ENCODE measurements at places on chromosomes 12 and 14.
A peak's percentile ranks its signal among the peaks of the same experiment; 100 is the strongest.

- DNase-seq, result no peak
Measured at GRCh38 chr14:69637503-69638031, 26.2 kb downstream of the SUSD6 start.

GRCh38 chr14:28061006-28061405 is 705.6 kb upstream of the FOXG1 start:
- no peak for DNase-seq

- no peak for DNase-seq
Measured at GRCh38 chr12:112686373-112686772, 105.2 kb upstream of the RPH3A start.

DNA sequence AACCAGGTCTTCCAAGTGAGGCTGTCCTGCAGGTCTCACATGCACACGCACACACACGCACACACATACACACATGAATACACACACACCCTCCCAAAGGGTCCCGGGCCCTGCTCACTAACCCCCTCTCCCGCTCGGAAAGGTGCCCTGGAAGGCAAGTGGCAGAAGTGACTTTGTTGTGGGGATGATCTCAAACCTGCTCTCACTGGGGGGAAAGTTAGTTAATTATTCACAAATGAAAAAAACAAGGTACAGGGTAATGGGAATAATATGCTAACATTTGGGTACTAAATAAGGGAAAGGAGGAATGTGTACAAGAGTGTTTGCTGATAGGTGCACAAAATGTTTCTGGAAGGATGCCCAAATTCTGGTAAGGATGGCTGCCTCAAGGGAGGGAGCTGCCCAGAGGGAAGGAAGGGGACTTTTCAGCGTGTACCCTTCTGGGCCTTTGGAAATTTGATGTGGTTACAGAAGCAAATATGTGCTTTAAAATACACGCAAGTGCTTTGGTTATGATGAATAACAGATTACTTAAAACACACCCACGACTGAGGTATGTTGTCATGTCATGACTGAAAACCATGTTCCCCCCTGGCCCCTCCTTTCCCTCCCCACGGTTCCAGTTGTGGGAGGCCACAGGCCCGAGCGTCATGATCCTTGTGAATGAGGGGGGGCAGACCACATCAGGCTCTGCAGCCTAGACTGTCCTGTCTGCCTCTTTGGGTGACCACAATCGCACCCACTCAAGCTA is 43.3 kb upstream of the PLEKHG6 start:
- DNase-seq, result no peak

DNA sequence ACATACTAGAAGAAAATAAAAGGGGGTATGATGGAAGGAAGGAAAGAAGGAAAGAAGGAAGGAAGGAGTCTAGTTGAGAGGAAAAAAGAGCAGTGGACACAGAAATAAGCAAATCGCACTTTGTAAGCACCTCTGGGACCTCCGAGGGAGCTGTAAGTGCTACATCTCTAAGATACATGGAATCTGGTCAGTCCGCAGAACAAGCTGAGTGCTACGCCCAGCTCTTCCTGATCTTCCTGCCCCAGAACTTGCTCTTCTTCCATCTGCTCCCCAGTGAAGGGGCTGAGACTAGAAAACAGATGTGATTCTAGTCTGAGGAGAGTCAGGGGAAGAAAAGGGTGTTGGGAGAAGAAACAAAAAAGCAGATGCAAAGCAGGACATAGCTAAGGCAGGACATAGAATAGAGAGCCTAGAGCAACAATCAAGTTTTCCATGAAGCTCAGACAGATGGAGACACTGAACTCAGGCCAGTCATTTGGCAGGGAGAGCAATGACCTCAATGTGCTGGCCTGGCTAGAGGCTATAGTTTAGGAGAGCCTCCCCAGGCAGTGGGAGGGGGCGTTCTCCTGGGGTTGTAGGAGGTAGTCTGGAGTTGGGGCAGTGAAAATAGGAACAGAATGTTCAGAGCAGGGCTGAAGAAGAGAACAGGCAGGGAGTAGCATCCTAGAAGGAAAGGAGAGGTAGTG is 1.7 kb upstream of the MFAP5 start:
- no peak for DNase-seq

- DNase-seq, result no peak
Measured at GRCh38 chr12:32423559-32423958, 24.2 kb downstream of the FGD4 start.

DNA sequence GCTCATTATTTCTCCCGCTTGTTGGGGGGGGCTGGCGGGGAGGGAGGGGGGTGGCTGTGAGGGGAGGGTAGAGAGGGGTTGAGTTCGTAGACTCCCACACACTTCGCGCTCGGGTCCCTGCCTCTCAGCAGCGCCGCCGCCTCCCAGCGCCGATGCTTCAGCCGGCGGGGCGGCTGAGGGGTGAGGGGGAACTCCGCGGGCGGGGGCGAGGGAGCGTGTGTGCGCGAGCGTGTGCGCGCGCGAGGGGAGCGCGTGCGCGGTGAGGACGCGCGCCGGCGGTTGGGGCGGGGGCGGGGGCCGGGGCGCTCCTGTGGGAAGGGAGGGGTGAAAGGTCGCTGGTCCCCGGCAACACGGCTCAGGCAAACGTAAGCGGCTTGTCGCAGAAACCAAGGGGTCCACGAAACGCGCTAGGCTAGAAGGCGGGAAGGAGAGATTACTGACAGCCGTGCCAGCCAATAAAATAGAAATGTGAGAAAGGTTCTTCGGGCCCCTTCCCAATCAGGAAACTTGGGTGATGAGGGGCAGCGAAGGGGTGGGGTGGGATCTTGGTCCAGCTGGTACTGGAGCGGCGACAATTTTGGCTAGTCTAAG is 343 bp upstream of the NOVA1 start:
- DNase-seq, result peak; percentile 75

DNA sequence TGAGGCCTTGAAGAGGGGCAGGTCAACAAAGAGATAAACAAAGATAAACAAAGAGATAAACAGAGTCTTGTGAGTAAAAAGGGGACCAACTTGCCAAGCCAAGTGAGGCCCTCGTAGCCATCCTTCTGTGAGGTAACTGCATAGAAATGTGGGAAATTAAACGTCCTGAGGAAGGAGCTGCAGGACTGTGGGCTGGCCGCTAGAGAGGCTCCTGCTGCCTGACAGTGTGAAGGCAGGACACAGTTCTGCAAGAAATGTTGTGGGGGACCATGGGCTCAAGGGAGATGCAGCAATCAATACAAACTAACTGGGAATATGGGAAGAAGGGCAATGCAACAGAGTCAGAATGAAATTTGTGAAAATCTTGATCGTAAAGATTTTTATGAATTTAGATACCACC is 91.9 kb downstream of the SLC8A3 start:
- DNase-seq, result no peak

- DNase-seq, result no peak
Measured at GRCh38 chr12:15525441-15525840, 203.1 kb downstream of the PTPRO start.

DNA sequence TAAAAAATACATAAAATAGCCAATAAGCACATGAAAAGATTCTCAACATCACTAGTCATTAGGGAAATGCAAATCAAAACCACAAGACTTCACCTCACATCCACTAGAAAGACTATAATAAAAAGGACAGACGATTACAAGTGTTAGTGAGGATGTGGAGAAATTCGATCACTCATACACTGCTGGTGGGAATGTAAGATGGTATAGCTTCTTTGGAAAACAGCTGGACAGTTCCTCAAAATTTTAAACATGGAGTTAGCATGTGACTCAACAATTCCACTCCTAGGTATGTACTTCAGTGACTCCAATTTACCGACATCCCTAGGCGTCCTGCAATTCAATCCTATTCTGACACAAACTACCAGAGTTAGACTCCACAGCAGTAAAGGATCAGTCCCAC is 13.7 kb downstream of the TRIM9 start:
- no peak for DNase-seq

DNA sequence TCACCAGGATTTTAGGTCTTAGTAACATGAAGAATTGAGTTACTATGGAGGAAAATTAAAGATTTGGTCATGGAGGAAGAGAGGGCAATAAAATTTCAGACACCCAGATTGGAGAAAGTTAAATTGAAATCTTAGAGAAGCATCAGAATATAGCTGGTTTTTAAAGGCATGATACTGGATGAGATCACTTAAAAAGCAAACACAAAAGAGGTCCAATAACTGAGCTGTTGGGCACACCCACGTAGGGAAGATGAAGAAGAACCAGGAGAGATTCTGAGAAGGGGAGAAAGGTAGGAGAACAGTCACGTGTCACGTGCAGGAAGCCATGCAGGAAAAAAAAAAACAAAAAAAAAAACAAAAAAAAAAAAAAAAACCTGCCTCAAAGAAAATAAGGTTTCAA is 18.8 kb downstream of the CAPS2 start:
- DNase-seq, result no peak

DNA sequence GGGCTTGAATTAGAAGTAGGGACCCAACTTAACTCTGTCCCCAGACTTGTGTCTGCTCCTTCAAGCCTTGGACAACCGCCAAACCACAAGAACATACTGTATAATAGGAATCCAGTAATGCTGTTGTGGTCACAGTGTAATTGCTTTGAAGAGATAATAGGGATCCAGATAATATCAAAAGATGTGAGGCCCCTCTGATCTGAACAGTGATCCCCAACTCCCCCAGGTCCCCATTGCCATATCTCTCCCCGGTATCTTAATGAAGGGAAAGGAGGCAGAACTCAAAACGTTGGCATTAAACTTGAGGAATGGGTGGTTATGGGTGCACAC is 8.5 kb upstream of the PLEKHH1 start:
- no peak for DNase-seq

- no peak for DNase-seq
Measured at GRCh38 chr14:96117101-96117897, 78.1 kb downstream of the C14orf132 start.

- peak; percentile 88 for DNase-seq
Measured at GRCh38 chr14:105093038-105093430, 27.8 kb upstream of the GPR132 start.

- no peak for DNase-seq
Measured at GRCh38 chr12:84056-84455, 17.5 kb downstream of the IQSEC3 start.

GRCh38 chr12:75913502-75914351 is 117.8 kb downstream of the PHLDA1 start:
- DNase-seq, result no peak

DNA sequence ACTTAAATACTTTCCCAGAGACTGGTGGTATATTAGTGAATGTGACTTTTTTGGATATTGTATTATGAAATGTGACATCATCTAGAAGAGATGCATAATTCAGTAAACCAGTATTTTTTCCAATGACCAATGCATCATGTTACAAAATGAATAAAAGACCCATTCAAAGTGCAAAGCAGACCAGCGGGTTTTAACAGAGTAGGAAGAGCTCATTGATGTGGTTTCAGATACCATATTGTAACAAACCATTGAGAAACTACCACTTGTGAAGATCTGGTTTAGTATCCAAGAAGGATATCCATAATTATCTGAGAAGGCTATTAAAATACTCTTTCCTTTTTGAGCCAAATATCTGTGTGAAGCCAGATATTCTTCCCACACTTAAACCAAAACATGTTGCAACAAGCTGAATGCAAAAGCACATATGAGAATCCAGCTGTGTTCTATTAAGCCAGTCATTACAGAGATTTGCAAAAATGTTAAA is 47.7 kb downstream of the MVK start:
- DNase-seq, result no peak

GRCh38 chr14:51604073-51604472 is 47.6 kb upstream of the FRMD6 start:
- no peak for DNase-seq

GRCh38 chr12:55729819-55730818 is 1.3 kb upstream of the CD63 start:
- peak; percentile 86 for DNase-seq

GRCh38 chr12:119749666-119750065 is 81.7 kb downstream of the PRKAB1 start:
- DNase-seq, result no peak

DNA sequence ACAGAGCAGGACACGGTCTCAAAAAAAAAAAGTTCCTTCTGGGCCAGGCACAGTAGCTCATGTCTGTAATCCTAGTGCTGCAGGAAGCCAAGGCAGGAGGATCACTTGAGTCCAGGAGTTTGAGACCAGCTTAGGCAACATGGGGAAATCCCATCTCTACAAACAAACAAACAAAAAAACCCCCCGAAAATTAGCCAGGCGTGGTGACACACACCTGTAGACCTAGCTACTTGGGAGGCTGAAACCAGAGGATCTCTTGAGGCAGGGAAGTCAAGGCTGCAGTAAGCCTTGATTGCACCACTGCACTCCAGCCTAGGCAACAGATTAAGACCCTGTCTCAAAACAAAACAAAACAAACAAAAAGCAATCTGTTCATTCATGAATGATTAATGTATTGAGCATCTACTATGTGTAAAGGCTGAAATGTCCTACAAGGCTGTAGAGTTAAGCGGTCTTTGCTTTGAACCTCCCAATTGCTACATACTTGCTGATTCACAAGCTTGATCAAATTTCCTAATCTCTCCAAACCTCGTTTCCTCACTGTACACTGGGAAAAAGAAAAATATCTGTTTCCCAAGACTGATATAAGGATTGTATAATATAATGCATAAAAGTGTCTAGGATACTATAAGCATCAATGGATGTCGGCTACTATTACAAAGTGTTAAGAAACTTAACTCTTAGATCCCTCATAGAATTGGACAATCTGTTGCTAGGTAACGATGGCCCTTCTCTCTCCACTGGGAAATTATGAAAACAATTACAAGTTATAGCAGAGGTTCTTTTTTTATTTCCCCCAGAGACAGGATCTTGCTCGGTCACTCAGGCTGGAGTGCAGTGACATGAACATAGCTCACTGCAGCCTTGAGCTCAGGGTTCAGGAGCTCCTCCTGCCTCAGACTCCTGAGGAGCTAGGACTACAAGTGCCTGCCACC is 7.9 kb upstream of the RILPL2 start:
- DNase-seq, result no peak

DNA sequence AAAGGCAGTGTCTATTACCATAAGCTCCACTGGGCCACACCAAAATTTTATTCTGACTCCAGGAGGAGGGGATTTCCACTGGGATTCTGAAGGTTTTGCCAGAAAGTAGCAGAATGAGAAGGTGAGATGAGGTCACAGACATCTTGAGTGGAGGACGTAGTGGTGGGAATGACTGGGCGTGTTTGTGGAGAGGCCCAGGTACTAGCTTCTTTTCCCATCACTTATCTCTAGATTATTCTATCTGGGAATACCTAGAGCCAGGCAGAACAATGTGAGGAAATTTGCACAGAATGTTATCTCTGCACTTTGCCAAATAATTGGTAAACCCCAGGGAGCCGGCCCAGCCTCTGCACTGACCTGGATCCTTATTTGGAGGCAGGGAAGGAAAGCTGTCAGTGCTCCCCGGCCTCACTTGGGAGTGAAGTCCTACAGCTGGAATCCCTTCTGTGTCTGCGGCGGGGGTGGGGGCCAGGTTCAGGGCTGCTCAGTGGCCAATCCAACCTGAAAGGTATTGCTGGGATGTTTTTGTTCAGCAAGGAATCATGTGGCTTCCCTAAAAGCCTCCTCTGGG is 129.4 kb downstream of the C12orf75 start:
- DNase-seq, result no peak

DNA sequence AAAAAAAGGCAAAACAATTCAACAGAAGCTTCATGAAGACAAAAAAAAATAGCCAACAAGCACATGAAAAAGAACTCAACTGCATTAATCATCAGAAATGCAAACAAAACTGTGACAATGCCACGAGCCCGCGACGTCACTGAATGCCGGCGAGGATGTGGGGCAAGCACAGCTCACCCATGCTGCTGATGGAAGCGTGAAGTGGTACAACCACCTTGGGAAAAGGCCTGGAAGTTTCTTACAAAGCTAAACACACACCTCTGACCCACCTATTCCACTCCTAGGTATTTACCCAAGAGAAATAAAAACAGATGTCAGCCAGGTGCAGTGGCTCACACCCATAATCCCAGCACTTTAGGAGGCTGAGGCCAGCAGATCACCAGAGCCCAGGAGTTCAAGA is 10.5 kb downstream of the BTBD6 start:
- DNase-seq, result peak; percentile 65

GRCh38 chr14:31026077-31026449 is at the start of gene STRN3:
Gene STRN3 (minus strand): TSS chr14:31026379. CDS start chr14:31026185, 194 bp downstream.
- DNase-seq, result no peak
